ENCODE measurements at places on chromosomes 2 and 18. TPM values are rescaled to one million over a fixed set of nuclear protein-coding genes. Genes with fewer than 3 reads are reported as not detected.

OR6B2 gene
- total RNA-seq, result not detected

AGFG1 gene
- total RNA-seq, result 58.2 TPM

RPRM gene
- total RNA-seq, result not detected

FNDC4 gene
- 3.0 TPM for total RNA-seq

CRACDL gene
- 3.3 TPM for total RNA-seq

DLX1 gene
- not detected for total RNA-seq

SP5 gene
- total RNA-seq, result 0.92 TPM

REG3G gene
- total RNA-seq, result not detected
